ENCODE measurements at places on chromosomes 4 and X. TPM values are rescaled to one million over a fixed set of nuclear protein-coding genes. Genes with fewer than 3 reads are reported as not detected.

The PNMA5 gene
- not detected for total RNA-seq

The KIF4A gene
- total RNA-seq = 0.42 TPM

- no peak overlapping the region for H3K27ac ChIP-seq
- H3K27me3 ChIP-seq = no peaks in the 10 kb centered on the region
- DNase-seq = no peak
- H3K36me3 ChIP-seq = no peaks in the 10 kb centered on the region
These were observed 152.6 kb downstream of the MID1 start for GRCh38 chrX:10467793-10468192.

- no peak overlapping the region for H3K4me3 ChIP-seq
- H3K36me3 ChIP-seq = no peaks in the 10 kb centered on the region
These were observed 23.8 kb downstream of the BMX start for GRCh38 chrX:15524417-15524816.

- DNase-seq = peak; percentile 66
- no peak overlapping the region for H3K4me3 ChIP-seq
- H3K27ac ChIP-seq = peak overlapping the region; percentile 86
- H3K27me3 ChIP-seq = no peaks in the 10 kb centered on the region
- H3K4me1 ChIP-seq = peaks cover 12% of the 10 kb centered on the region
These were observed 12.2 kb downstream of the SOD3 start for GRCh38 chr4:24807611-24808010.

Measured in esophagus muscularis mucosa (tissue), 4 donors.